Stimulated activated CD4-positive, alpha-beta T cell treated with anti-CD3 and anti-CD28 coated beads, Interleukin-1b, Interleukin-23, amount 100 ng/mL, for 1 hour (primary cell): ENCODE measurements at places on chromosomes 13 and 19.

DNA sequence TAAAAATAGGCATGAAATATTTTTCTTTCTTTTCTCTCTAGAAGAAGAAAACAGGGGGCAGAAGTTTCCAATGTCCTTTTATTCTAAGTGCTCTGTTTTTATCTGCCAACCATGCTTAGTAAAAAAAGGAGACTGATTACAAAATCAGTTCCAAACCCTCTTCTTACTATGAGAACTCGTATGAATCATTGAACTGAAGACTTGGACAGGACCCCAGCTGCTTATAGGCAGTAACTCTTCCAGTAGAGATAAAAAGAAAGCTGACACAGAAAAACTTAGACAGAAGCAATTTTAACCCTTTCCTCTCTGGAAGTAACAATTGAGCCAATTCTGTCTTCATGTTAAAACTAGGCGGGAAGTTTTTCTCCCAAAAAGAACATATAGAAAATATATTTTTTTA lies 24.5 kb upstream of the FREM2 start:
- DNase-seq: no peak

DNA sequence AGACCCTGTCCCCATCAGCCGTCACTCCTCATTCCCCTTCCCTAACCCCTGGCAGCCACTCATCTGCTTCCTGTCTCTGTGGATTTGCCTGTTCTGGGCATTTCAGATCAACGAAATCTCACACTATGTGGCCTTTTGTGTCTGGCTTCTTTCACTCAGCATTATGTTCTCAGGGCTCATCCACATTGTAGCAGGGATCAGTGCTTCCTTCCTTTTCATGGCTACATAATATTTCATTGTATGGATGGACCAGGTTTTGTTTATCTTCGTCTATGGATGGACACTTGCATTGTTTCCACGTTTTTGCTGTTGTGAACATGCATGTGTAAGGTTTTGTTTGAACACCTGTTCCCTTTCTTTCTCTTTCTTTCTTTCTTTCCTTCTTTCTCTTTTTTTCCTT lies 41.3 kb downstream of the NWD1 start:
- DNase-seq: no peak

DNA sequence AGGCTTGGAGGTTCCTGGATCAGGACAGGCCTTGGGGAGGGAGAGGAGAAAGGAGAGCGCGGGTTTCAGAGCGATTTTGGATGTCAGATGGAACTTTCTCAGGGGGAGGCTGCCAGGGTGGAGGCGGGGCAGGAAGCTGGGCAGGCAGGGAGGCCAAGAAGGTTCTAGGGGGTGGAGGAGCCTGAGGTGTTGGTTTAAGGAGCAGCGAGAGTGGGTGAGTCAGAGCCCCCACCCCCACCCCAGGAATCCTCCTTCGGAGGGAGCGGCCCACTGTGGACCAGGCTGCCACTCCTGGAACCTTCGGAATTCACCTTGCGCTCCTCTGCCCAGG lies 15.9 kb upstream of the NOP53 start:
- no peak for DNase-seq

- no peak for DNase-seq
Measured at GRCh38 chr13:29108068-29108786, 288.1 kb downstream of the MTUS2 start.

- DNase-seq: no peak
Measured at GRCh38 chr19:55685776-55686175, 10.8 kb downstream of the EPN1 start.

- DNase-seq: no peak
Measured at GRCh38 chr13:80133631-80134261, 207.2 kb downstream of the SPRY2 start.

GRCh38 chr19:2084993-2085720 lies 11.0 kb downstream of the MOB3A start:
- peak; percentile 92 for DNase-seq

DNA sequence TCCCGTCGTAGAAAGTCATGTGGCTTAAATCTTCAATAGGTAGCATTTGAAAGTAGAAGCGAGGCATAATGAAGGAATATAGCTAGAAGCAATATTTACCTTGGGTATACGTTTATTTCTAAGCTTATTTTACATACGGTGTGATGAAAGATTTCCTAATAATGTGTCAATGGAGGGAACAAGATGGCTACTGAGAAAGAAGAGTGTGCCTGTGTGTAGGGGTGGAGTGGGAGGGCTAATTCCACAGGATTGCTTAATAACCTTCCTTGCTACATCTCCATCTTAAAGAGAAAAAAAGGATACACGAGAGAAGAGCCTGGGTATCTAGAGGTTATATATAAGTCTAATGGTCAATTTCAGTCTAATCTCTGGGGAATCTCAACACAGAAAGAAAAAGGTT lies 2.0 kb downstream of the SPART start:
- no peak for DNase-seq

DNA sequence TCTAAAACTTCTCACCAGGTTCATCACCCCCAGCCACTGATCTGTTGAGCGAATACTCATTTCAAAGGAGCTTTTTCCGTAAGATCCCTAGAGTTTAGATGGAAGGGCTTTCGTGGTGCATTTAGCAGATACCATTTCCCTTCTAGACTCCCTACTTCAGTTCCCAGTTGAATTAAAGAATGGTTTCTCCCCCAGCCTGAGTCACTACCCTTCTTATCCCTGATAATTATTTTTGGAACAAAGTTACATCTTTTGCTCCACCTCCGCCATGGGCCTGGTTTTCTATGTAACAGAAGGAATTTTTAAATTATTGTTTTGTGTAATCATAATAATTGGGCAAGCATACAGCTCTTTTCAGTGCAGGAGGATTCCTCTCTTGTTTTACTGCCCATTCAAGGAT lies 22.0 kb downstream of the USPL1 start:
- DNase-seq: no peak

GRCh38 chr13:44583137-44583536 lies 7.0 kb upstream of the TSC22D1 start:
- no peak for DNase-seq

- DNase-seq: no peak
Measured at GRCh38 chr13:57653229-57653989, 21.9 kb downstream of the PCDH17 start.

- DNase-seq: no peak
Measured at GRCh38 chr13:69704311-69704710, 403.3 kb upstream of the ATXN8OS start.

DNA sequence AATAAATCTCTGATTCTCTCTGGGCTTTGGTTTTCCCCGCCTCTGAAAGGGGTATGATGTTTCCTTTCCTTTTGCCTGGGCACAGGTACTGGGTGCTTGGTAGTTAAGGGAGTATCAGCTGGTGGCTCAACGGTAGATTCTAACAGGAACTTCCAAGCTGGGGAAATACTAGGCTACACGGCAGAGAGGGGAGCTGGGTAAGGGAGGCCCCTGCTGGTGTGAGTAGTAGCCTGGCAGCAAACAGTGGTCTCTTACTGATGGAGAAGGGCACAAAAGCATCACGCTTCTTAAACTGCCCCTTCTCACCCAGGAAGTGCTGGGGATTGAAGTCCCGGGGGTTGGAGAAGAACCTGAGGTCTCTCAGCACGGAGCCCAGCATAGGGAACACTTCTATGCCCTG lies 26.9 kb upstream of the CYP2A7 start:
- DNase-seq: peak; percentile 11
